Mesothelial cell of epicardium (in vitro differentiated cells): ENCODE measurements at places on chromosomes 3 and 15. TPM values are rescaled to one million over a fixed set of nuclear protein-coding genes. Genes with fewer than 3 reads are reported as not detected.

Gene RLBP1
- total RNA-seq: not detected in 3 replicates

- DNase-seq: no peak
These were observed 34.5 kb upstream of the ABHD10 start for GRCh38 chr3:111944372-111944771.

GRCh38 chr3:70466096-70466495 is 153.7 kb upstream of the MDFIC2 start:
- no peak for DNase-seq

GRCh38 chr3:189630767-189631372 is 319 bp upstream of the TP63 start:
- DNase-seq: no peak

DNA sequence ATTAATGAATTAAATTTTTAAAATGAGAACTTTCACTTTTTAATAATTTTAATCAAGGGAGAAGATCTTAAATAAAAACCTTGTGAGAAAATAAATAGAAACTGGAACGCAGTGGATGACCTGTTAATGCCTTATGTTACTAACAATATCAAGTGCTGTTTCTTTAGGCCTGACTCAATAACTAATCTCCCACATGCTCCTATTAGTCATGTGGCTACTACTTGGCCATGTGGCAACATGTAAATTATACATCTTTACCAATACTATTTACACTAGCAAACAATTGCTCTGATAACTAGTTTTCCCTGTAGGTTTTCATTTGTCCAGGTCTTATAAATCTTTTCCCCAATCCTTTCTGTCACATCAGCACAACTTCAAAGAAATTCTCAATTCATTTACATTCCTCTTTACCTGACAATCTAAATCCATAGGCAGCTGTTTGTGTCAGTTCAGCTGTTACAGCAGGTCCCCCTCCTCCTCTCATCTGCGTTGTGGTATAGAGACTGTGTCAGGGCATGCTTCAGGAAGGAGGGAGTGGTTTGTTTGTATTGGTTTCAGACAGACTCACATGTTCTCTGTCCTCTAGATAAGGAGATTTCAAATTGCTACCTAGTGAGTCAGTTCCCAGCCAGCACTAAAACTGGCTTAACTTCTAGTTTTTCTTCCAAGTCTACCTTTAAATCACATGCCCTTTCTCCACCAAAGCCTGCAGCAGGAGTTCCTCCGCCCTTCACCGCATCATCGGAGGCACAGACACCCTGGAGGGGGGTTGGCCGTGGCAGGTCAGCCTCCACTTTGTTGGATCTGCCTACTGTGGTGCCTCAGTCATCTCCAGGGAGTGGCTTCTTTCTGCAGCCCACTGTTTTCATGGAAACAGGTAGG is 11.3 kb upstream of the C3orf52 start:
- peak; percentile 48 for DNase-seq
